Bronchial epithelial cell (primary cell): ENCODE measurements at places on chromosomes 6 and 20.
A peak's percentile ranks its signal among the peaks of the same experiment; 100 is the strongest.

GRCh38 chr6:7236306-7237209 lies 76.4 kb downstream of the SSR1 start:
- DNase-seq = peak; percentile 82

DNA sequence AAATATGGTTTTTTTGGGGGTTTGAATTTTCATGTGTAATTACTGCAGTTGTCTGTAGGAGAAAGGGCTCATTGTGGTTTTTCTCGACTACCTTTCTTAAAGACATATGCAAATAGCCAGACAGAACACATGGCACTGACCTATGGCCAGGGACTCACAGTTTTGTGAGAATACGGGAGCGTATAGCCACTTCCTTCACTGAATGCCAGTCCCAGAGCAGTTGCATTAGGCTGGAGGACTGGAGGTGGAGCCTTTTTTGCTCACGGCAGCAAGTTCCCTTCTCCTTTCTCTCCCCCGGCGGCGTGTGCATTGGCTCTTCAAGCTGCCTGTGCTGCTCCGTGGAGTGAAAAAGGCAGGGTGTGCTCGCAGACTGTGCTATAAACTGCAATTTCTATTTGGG lies 114.9 kb downstream of the AKAP7 start:
- DNase-seq = peak; percentile 51

DNA sequence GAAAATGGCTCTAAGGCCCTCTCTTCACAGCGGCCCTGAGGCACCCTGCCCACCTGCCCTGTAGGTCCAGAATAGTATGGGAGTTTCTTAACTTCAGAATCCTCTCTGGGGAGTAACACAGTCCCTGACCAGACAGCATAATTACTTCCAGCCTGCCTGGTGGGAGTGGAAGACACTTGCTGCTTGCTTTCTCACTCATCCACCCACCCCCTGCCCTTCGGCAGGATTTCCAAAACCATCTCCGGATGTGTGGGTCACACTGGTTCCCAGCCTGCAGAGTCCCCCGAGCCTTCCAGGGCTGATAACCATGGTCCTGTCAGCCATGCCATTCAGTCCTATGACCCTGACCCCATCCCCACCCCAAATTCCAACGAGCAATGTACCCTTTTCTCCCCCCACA lies 5.4 kb downstream of the SLC29A1 start:
- no peak for DNase-seq

DNA sequence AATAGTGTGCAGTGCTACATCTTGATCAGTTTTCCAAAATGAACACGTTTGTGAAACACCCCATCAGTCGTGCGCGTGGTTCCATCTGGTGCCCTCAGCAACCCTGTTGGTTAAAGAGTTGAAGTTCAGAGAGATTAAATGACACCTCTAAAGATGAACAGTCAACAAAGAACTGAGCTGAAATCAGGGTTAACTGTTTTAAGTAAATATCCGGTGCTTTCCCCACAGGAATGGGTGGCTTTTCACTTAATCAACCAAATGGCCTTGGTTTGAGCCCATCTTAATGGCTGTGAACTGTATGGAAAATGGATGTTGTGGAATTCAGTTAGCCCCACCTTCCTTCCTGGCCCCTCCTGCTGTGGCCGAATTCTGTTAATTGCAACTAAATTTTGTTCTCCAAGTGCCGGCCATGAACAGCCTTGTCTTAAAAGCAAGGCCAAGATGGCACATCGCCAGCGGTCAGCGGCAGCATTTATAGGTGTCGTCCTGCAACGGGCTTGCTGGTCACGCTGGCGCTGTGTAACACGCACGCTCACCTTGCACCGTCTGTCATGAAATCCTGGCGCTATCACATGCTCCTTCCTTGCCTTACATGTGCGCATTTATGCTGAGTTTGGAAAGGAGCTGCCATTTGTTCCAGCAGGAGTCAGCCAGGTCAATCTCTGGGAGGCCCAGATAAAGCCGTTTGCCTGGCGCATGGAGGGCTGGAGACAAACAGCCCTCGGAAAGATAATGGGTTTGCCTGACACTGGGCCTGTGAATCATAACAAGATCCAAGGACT lies 164.5 kb downstream of the ERMARD start:
- no peak for DNase-seq

DNA sequence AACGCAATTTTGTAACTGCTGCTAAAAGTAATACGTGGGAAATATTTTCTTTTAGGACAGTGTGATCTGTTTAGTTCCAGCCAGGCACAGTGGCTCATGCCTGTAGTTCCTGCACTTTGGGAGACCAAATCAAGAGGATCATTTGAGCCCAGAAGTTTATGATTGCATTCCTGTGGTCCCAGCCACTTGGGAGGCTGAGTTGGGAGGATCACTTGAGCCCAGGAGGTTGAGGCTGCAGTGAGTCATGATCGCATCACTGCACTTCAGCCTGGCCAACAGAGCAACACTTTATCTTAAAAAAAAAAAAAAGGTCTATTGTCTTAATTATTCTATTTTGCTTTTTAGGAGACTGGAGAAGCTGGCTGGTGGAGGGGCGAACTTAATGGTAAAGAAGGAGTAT lies 101.5 kb downstream of the CD2AP start:
- DNase-seq = no peak
